Hematopoietic multipotent progenitor cell treated with erythropoietin and hydrocortisone succinate and interleukin-3 and kit ligand, for 17 days (in vitro differentiated cells): ENCODE measurements at places on chromosomes 5 and 9.

DNA sequence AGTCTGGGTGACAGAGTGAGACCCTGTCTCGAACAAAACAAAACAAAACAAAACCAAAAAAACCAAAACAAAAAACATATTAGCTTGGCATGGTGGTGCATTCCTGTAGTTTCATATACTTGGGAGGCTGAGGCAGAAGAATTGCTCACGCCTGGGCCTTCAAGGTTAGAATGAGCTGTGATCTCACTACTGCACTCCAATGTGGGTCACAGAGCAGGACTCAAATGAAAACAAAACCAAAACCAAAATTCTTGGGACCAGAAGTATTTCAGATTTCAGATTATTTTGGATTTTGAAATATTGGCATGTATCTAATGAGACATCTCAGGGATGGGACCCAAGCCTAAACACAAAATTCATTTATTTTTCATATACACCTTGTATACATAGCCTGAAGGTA, 80.2 kb downstream of the TMC1 start:
- DNase-seq: no peak

DNA sequence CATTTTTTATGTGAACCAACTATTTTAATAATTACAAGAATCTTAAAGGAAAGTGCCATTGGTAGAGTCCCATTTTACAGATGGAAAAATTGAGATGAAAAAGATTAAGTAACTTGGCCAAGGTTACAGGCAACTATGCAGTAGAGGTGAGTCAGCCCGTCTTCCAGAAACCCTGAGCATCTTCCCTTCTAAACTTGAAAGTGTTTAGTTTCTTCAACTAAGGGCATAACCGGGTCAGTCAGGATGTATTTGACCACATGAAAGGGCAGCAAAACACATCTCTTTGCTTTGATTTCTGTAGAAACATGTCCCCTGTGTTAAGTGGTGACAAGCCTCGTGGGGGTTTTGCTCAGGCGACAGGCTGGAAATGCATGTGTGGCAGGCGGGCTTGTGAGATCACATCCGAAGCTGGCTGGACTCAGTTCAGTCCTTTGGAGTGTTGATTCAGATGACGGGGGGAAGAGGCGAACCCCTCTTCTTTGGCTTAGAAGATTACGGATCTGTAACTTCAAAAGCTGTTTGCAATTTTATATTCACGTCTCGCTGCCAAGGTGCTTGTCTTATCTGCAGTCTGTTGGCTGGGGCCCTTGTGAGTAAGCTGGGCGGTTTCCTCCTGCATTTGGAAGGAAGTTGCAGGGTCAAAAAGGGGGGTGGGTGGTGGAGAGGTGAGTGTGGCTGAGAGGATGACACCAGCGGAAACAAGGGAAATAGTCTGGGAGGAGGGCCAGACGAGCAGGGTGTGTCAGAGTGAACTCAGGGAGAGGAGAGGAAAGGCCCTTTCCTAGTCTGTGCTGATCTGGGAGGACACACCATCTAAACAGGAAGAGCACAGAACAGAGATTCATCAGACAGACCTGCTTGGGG, 78.9 kb upstream of the RPS23 start:
- no peak for DNase-seq

- DNase-seq: no peak
These were observed 36.2 kb upstream of the OTULIN start for GRCh38 chr5:14628346-14628745.

DNA sequence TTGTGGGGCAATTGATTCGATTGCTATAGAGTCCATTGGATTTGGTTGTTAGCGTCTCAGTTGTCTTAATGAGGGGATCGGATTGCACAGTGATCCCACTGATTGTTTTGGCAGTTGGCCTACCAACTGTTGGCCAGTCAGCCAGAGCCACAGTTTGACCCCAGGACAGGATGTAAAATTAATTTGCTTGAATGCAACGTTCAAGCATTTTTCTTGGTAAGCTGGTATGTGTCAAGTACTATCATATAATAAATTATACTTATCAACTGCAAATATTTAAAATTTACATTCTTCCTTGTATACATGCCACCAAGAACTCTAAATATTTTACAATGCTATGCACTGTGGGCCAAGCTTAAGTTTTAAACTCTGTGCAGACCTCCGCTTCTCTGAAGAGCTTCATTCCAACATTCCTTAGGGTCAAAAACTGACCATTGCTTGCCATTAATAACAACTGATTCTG, 80.4 kb upstream of the OSMR start:
- DNase-seq: no peak

GRCh38 chr9:99811172-99811571, 10.5 kb upstream of the NR4A3 start:
- DNase-seq: no peak

DNA sequence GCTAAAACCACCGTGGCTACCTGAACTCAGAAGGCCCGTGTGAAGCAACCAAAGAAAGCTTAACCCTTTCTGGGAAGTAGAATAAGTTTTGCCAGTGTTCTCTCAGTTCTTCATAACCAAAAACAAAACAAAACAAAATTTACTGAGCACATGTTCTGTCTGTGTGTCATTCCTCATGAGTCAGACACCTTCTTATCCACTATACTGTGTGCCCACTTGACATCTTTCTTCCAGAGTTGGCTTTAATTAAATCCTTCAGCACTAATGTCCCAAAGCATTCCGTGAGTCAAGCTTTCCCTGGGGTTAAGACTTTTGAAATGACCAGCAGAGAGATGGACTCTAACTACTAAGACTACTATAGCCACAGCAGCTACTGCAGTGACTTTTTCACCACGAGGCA, 61.3 kb downstream of the GLIS3 start:
- no peak for DNase-seq

- DNase-seq: no peak
These were observed 340.3 kb upstream of the CDH6 start for GRCh38 chr5:30853158-30853557.

- DNase-seq: no peak
These were observed 45.8 kb upstream of the STK32A start for GRCh38 chr5:147189109-147189424.

GRCh38 chr5:71836084-71836483, 117.0 kb downstream of the CARTPT start:
- DNase-seq: no peak

DNA sequence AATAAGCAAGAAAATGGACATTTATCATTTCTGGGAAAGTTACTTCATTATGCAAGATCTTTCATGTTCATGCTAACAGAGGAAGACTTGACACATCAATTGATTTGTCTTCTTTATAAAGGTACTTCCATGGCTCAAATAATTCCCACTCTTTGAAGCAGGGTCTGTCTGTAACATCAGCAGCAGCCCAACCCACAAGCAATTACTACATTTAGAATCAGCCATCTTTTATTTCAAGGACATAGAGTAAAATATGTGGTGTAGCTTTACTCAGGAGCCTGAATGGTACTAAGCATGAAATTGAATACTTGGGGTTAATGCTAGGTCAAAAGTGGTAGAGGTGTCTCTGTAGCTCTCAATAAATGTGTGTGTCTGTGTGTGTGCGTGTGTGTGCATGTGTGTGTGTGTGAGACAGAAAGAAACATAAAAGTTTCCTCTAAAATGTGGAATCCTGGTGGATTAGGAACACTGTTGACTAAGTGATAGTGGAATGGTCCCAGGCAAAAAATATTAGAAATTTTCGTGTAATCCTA, 581.1 kb downstream of the CAAP1 start:
- no peak for DNase-seq

- no peak for DNase-seq
These were observed 738 bp downstream of the FSTL4 start for GRCh38 chr5:133611357-133612248.

- no peak for DNase-seq
These were observed 256.3 kb downstream of the NFIB start for GRCh38 chr9:14057368-14058324.

DNA sequence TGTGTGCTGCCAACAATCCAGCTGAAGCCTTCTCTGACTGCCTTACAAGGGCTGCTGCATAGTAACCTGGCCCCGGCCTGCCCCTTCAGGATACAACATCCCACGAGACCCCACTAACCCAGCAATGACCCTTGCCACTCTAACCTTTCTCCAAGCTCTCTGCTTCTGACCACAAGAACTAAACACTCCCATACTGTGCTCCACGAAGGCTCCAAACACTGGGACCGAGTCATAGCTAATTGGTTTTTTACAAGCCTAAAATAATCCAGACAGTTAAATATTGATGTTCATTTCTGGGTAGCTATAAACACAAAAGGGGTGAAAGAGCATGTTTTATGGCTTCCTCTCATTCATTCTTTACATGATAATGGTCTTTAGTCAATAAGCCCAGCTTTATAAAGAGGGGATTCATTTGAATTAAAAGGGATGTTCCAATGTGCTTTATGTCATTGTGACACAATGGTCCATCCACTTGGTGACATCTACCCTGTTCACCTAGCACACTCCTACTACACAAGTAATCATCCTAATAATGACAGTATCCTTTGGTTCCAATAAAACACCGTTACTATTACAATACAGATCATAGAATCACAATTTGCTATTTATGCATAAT, 16.2 kb upstream of the TLE4 start:
- no peak for DNase-seq

DNA sequence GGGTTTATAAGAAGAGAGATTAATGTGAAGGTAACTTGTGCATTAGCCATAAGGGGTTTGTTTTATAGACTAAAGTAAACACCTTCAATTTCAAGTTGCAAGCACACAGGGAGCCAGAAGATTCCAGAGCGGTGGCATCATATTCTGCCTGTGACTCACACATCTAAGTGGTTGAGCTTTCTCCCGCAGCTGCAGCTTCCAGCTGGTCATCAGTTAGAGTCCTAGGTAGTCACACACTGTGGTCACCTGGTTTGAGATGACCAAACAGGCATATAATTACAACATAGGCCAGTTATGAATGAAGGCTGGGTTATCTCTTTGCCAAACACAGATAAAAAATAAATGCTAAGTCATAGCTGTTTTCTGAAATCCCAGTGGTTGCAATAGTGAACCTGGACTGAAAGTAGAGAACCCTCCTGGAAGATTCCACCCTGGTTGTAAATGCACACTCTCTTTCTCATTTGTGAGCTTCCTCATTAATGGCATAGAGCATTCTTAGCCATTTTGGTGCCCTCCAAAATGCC, 171.3 kb downstream of the GDNF start:
- peak; percentile 19 for DNase-seq

DNA sequence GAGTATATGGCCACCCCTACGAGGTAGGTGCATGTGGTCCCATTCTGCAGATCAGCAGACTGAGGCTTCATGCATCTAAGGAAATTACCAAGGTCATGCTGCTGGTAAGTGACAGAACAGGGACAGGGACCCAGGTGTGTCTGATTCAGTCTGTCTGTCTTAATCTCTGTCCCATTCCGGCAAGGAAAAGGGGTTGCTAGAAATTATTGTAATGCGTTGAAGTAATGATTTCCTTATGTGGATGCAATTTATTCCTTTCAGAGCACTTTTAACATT, 76.8 kb downstream of the AMBP start:
- DNase-seq: no peak

GRCh38 chr5:156261275-156261939, 65.6 kb upstream of the SGCD start:
- DNase-seq: no peak

- no peak for DNase-seq
These were observed 280.2 kb downstream of the SPOCK1 start for GRCh38 chr5:137218896-137219295.

DNA sequence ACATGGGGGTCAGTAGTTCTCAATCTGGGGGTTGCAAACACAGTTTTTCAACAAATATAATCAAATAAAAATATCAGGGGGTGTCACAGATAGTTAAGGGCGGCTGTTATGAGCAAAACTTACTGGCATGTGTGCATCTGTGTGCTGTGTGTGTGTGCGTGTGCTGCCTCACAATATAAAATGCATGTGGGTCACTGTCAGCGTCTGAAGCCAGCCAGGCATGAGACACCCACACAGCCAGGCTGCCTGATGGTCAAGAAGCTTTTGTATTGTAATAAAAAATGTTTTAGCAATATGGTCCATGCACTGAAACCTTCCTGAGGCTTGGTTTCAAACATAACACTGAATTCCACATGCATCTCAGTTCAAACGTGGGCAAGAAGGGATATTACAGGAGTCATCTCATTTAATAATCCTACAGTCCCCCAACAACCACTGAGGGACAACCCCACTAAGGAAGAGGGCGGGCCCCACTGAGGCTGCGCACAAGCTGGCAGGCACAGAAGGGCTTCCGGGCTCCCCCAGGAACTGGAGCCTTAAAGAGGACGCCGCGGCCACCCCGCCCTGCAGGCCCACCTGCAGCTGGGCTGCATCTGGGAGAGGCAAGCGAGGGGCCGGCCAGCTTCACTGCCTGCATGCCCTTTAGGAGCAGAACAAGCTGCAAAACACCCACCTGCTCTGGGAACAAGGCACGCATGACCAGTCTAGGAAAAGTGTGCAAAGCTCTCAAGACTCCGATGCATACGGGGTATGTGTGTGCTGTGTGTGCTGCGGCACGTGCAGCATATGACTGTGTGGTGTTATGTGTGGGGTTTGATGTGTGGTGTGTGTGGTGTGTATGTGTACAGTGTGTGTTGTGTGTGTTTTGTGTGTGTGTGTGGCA, 14.1 kb downstream of the SEMA4D start:
- DNase-seq: peak; percentile 17

DNA sequence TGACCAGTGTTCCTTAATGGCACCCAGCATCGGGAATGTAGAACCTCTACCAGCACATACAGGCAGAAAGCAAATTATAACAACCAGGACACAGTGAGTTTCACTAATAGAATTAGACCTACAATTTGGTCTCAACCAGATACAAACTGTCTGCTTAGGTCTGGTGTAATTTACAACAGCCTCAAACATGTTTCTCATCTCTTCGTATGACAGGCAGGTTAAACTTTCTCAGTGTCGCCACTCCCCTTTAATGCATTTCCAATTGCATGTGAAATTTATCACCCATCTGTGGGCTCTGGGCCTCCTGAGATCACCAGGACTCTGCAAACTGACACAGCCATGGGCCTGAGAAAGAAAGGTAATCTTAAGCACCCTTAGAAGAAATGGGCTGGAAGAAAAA, 218.7 kb downstream of the DCP2 start:
- no peak for DNase-seq

GRCh38 chr5:141234109-141234667, 11.0 kb upstream of the PCDHB15 start:
- DNase-seq: no peak

GRCh38 chr9:107905308-107906020, 415.9 kb upstream of the KLF4 start:
- DNase-seq: no peak

GRCh38 chr5:143386725-143387124, 16.8 kb downstream of the NR3C1 start:
- DNase-seq: no peak

- no peak for DNase-seq
These were observed 1.1 kb downstream of the SOX30 start for GRCh38 chr5:157650991-157651611.

GRCh38 chr5:106189121-106189809, 1481.5 kb downstream of the EFNA5 start:
- DNase-seq: no peak
